Esophagus muscularis mucosa (tissue), 4 donors: ENCODE measurements at places on chromosomes 2 and 18.

GRCh38 chr2:147374423-147374811, 470.4 kb upstream of the ACVR2A start:
- DNase-seq = no peak

DNA sequence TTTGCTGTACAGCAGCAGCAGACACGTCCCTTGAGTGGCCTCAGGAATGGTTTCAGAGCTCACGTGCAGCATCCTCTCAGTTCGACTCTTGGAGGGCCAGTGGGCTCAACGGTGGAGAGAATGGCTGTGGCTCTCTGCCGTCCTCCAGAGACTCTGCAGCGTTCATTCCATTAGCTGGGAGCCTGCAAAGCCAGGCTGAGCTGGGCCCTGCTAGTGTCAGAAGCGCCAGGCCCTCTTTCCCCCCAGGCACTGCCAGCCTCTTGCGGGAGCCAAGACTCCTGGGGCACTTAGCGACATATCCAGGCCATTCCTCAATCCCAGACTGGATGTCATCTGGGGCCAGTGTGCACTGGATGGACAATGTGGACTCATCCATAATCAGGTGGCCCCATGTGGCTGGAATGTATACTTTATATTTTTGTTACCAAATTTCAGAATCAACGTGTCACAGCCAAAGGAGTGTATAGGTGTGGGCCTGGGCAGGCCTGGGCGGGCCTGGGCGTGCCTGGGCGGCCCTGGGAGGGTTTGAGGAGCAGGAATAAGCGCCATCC, 125.1 kb upstream of the EPAS1 start:
- no peak for DNase-seq

- no peak for DNase-seq
Observed at GRCh38 chr18:61274416-61274960, 58.7 kb upstream of the CDH20 start.

DNA sequence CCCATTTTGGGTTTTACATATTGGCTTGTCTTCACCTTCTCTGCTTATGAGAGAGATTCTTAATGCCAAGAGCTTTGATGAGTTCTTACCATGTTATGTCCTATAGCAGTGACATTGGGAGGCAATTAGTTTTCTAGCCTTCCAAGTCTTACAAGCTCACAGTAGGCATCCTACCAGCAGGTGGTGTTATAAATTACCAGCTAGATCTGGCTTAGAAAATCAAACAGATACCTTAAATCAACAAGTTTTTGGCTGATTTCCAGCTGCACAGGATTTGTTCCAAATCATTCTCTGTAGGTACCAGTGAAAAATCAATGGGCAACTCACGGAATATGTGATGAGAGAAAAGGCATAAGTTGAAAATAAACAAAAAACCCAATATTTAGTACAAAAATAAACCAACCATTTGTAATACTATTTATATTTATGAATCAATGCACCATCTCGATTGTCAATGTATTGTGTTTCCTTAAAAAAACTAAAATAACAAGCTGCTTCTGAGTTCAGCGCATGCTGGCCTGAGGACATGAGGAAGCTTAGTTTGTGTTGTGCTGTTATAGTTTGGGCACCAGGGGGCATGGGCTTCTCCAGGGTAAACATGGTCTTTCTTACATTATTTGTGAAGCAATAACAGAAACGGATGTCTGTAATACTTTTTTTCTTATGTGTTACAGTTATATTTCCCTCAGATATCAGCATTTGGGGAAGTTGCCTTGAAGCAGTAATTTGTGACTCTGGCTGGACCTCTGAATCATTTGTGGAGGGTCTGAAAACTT, 34.1 kb upstream of the NXPH2 start:
- DNase-seq = no peak

DNA sequence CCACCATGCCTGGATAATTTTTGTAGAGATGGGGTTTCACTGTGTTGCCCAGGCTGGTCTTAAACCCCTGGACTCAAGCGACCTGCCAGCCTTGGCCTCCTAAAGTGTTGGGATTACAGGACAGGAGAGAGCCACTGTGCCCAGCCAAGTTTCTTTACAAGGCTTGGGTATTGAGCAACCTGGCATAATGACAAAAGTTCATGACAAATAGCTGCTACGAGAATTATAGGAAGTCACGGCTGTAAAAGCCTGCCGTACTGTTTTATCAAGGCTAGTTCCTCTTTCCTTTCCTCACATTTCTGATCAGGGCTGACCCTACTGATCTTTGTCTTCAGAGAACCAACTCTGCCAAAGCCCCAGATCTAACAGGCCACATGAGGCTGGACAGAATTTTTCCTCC, 490.4 kb upstream of the SPRED2 start:
- DNase-seq = no peak

GRCh38 chr18:683531-683930, 26.1 kb downstream of the TYMS start:
- DNase-seq = no peak

GRCh38 chr2:219252570-219252899, 508 bp upstream of the TUBA4B start:
- DNase-seq = no peak

DNA sequence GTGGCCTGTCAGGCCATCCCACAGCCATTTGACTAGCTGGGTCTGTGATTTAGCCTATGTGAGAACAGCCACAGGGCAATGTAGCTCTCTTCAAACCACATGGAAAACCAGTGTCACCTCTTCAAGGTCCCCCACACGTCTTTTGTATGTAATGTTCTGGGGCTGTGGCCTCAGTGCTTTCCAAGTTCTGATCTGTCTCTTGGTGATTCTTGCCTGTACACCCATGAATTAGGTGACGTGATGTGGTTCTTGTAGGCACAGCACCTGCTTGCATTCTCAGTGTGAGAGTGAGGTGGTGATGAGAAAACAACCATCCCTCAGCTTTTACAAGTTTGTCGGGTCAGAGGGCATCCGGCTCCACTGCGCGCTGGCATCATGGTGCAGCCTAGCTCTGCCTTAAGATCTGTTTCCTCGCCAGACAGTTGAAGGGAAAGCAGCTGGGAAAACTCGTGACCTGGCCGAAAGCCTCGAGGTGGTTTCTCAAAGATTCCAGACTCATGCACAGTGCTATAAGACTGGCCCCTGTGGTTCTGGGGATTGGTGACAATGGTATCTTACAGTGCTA, 125.8 kb downstream of the TANC1 start:
- no peak for DNase-seq

GRCh38 chr18:10791169-10791831, 265.5 kb downstream of the NAPG start:
- DNase-seq = peak; percentile 1
